Mammary epithelial cell (primary cell): ENCODE measurements at places on chromosomes 1 and 21.
A peak's percentile ranks its signal among the peaks of the same experiment; 100 is the strongest.

GRCh38 chr1:23198373-23198772 is 18.9 kb downstream of the HTR1D start:
- peak; percentile 93 for DNase-seq

GRCh38 chr21:35329940-35330660 is 281.0 kb upstream of the RUNX1 start:
- no peak for DNase-seq

- DNase-seq: no peak
Observed at GRCh38 chr1:85438353-85438752, 26.6 kb downstream of the DDAH1 start.

- peak; percentile 58 for DNase-seq
Observed at GRCh38 chr1:1402072-1402900, 3.2 kb upstream of the CCNL2 start.

GRCh38 chr1:218863987-218864386 is 309.7 kb upstream of the LYPLAL1 start:
- DNase-seq: no peak

DNA sequence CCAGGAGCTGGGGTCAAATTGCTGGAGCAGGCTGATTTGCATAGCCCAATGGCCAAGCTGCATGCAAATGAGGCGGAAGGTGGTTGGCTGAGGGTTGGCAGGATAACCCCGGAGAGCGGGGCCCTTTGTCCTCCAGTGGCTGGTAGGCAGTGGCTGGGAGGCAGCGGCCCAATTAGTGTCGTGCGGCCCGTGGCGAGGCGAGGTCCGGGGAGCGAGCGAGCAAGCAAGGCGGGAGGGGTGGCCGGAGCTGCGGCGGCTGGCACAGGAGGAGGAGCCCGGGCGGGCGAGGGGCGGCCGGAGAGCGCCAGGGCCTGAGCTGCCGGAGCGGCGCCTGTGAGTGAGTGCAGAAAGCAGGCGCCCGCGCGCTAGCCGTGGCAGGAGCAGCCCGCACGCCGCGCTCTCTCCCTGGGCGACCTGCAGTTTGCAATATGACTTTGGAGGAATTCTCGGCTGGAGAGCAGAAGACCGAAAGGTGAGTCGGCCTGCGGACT is at the start of gene GADD45A:
Gene GADD45A (plus strand): TSS at position 135 of the 491 bp plus-strand sequence. CDS start 294 bp downstream, at position 429.
- peak; percentile 99 for DNase-seq

- no peak for DNase-seq
Observed at GRCh38 chr21:41966872-41967621, 13.2 kb upstream of the C2CD2 start.

DNA sequence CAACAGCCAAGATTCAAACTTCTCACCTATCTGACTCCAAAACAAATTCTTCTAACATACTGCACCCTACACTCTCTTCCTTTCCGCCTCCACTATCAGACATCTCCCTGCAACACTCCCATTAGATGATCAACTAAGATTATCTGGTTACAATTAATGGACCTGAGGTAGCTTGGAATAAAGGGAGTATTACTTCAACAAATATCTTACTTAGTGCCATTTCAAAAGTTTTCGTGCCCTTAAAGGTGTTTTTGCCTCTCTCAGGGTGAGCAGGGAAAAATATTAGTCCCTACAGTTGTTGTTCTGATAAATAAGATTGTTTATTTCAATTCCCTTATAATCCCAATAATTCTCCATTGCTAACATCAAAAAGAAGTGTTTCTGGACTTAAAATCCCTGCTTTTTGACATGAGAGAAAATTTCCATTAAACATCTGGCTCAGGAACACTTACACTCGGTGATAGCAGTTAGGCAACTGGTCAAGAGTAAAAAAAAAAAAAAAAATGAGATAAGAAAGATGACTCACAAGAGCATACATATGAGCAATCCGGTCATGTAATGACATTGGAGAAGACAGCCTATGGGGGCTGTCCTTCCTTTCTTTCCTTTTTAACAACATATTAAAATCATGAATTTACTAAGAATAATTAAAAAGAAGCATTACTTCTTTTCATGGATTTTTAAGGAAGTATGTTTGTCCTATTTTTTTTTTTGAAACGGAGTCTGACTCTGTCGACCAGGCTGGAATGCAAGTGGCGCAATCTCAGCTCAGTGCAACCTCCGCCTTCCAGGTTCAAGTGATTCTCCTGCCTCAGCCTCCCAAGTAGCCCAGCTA is 7.6 kb downstream of the RSBN1 start:
- DNase-seq: peak; percentile 49

- DNase-seq: peak; percentile 90
Observed at GRCh38 chr1:151540021-151540981, at the start of gene TUFT1. Gene TUFT1, plus strand, starts transcription at chr1:151540309. Its CDS starts 58 bp downstream, at chr1:151540367.

DNA sequence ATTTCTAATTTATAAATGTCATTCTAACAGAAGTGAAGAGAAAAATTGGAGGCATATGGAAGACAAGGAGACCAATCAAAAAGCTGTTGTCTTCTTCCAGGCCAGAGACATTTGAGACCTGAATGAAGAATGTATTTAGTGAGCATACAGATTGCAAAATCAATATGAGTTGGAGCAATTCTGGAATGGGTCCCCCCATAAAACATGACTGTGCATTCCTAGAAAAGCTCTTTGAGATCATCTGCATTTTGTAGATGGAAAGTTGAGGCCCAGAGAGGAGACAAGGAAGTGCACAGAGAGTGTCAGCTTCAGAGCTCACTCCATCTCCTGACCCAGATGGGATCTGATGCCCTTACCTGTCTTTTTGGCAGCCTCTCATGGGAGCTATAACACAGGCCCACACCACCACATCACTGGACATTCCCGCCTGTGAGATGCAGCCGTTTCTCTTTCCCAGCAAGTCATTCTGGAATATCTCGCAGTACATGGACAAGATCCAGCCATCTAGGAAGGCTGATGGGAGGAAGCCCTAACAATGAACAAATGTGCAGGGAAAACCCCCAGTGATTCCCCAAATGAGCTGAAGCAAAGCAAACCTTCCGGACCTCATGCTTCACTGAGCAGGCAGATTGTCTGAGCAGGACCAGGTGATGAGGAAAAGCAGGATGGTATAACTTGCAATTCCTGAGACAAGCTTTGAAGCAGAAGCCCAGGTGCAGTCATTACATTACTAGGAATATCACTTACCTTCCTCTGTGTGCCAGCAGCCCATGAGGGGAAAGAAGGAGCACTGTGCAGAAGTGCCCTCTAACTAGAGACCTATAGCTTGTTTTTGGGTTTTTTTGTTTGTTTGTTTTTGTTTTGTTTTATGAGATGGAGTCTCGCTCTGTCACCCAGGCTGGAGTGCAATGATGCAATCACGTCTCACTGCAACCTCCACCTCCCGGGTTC is 445.6 kb downstream of the PLPP3 start:
- no peak for DNase-seq

DNA sequence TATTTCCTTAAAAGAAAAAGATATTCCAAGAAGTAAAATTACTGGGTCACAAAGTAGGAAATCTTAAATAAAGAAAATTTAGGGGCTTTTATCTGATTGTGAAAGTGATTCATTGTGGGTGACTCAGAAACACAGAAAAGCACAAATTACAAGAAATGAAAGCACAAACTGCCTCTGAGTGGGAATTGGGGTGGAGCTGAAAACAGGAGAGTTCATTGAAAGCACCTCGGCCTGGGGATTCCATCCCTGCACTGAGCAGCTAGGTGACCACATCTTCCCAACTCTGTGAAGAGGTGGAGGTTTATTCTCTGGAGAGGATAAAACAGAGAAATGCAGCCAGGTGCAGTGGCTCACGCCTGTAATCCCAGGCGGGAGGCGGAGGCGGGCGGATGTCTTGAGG is 7.4 kb downstream of the GJA4 start:
- DNase-seq: peak; percentile 40

GRCh38 chr21:46212721-46213484 is 15.7 kb downstream of the LSS start:
- no peak for DNase-seq

- DNase-seq: no peak
Observed at GRCh38 chr21:42563261-42563660, 49.6 kb downstream of the SLC37A1 start.

DNA sequence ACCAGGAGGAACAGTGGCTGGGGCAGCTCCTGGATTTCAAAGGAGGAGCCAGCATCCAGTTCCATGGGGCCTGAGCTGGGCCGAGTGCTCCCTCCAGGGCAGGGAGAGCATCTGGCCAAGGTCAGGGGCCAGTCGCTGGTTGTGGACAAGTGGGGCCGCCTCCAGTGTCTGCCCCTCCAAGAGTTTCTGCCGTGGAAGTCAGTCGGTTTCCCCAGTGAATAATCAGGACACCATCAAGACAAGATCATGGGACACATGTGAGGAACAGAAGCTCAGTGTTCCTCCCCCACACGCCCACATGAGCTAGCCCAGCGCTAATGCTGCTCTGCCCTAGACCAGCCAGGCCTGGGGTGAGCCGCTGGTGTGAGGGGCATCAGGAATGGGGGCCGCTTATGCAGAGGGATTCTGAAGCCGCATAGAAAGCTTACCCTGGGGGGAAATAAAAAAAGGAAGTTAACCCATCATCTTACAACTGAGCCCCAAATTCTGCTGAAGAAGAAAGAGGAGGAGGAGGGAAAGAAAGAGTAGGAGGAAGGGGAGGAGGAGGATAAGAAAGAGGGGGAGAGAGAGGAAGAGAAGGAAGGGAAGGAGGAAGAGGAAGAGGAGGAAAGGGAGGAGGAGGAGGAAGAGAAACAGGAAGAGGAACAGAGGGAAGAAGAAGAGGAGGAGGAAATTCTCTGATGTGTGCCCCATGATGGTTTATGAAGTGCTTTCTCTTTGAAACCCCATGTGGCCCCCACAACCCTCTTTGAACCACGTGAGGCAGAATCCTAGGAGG is 198.4 kb downstream of the MATN1 start:
- no peak for DNase-seq

GRCh38 chr1:44926311-44926781 is 60.0 kb downstream of the EIF2B3 start:
- no peak for DNase-seq

GRCh38 chr1:107110326-107110725 is 30.5 kb upstream of the NTNG1 start:
- no peak for DNase-seq

DNA sequence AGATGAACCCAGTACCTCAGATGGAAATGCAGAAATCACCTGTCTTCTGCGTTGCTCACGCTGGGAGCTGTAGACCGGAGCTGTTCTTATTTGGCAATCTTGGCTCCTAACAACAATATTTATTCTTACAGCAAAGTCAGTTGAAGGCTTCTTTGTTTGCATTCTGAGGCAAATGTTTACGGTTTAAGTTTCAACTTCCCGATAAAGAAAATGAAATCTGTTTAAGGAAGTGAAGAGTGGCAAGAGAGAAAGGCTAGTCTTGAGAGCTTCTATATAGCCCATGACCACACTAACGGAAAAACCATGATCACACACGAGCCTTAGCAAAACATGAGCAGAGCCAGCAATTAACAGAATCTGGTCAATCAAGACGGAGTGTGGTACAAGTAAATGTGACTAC is 122.6 kb upstream of the ZNHIT6 start:
- no peak for DNase-seq

- DNase-seq: no peak
Observed at GRCh38 chr21:42438316-42439205, 34.9 kb downstream of the UBASH3A start.

DNA sequence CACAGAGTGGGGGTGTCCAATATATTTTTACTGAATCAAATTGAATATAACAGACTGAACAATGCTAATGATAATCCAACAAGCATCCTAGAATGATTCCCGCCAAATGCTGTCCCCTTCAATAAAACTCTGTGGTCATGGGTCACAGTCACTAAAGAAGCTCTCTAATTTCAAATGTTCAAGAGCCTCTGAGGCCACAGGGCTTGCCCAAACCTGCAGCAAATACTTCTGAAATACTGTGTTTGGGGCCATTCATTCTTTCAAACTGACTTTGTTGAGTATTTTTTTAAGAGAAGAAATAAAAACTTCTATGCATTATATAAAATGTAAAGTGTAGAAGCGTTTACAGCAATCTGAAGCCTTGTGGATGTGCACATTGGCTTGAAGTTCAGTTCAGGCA is 7.6 kb upstream of the BEND5 start:
- peak; percentile 62 for DNase-seq

DNA sequence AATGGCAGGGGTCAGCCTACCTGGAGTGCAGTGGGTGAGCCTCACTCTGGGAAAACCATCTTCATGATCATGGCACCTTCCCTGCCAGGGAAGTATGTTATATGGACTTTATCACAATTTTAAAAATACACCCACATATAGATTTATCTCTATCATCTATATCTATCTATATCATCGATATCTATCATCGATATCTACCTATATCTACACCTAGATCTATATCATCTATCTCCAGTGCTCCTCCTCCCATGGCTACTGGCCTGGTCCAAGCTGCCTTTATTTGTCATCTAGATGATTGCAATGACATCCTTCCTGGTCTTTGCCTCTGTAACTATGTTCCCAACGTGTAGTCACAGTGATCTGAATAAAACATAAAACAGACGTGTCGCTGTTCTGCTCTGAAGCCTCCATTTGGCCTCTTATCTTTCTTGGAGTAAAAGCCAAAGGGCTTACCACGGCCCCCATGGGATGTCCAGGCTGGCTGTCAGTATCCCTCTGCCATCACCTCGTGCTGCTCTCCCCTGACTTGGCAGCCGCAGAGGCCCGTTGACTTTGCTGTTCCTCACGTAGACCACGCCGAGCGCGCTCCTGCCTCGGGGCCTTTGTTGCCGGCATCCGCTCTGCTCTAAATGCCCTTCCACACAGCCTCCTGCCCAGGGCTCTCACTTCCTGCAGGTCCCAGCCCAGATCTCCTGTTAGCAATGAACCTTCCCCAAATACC is 20.6 kb upstream of the KIF26B start:
- no peak for DNase-seq

DNA sequence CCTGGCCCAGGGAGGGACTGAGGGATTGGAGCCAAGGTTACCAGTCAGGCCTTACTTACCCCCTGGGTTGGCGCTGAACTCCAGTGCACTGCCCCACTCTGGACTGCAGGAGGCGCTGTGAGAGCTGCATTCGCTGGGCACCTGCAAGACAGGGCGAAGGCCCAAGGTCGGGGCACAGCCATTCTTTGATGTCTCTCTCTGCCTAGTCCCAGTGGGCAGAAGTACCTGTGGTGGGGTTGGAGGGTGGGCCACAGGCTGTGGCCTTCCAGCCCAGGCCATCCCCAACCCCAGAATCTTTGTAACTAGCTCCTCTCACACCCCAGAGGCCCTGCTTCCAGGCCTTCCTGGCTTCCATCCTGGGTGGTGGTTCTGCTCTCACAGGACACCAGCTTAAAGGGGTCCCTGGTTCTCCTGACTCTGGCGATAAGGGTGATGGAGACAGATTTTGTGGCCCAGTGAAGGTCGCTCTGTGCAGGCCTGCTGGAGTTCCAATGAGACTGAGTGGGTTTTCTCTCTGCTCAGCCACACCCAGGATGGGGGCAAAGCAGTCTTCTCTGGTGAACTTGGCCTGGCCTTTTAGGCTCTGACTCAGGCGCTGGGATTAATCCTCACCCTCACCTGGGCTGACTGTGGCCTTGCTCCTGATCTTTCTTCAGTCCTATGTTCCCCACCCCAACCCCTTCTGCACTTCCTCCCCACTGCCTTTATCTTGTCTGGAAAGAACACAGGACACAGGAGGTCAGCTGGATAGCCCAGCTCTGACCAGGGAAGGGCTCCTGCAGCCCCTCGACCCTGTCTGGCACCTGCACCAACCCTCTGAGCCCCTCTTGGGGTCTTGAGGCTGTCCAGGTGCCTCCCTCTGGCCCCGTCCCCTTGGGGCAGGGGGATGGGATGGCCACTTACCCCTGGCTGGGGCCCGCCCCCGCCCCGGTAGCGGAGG is 954 bp downstream of the MYOG start:
- no peak for DNase-seq
